ENCODE measurements at places on chromosomes 12 and 14.

GRCh38 chr12:77578466-77579220 lies 252.1 kb upstream of the NAV3 start:
- no peak for DNase-seq

- no peak for DNase-seq
Measured at GRCh38 chr12:113270709-113271009, 49.4 kb downstream of the TPCN1 start.

- no peak for DNase-seq
Measured at GRCh38 chr14:23300687-23301223, 1.9 kb downstream of the PPP1R3E start.

DNA sequence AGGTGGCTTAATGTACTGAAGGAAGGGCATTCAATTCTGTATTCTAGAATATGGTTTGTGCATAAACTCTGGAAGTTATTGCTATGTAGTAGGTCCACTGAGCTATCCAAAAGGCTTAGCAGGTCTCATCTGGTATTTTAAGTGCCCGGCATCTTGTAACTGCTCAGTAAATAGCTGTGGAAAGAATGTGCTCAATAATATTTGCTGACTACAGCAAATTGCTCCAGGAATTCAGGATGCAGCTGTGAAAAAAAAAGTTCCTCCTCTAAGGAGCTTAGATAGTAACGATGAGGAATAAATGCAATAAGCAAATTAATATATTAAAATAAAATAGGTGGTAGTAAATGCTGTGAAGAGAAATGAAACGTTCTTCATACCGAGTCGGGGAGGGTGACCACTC lies 857.1 kb downstream of the AACS start:
- no peak for DNase-seq

DNA sequence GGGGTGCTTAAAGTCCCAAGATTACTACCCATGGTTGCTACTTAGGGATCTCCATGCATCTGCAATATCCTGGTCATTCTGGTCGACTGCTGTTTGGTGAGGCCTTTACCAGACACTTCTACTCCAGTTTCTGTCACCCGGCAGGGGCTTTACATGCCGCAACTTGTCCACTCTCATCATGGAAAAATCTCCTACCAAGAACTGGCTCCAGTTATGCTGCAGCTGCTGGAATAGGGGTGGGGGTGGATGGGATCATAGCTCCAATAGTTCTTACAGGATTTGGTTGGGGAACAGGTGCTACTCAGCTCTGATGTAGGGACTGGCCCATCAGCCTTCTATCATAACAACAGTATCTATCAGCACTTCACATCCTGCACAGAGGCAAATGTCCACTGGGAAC lies 51.6 kb downstream of the SPTB start:
- no peak for DNase-seq

- no peak for DNase-seq
Measured at GRCh38 chr12:2198005-2198501, 145.3 kb downstream of the CACNA1C start.

- peak; percentile 37 for DNase-seq
Measured at GRCh38 chr12:119902084-119902509, 25.0 kb upstream of the CIT start.

GRCh38 chr12:59548930-59549329 lies 46.9 kb upstream of the SLC16A7 start:
- DNase-seq, result no peak

GRCh38 chr12:112179916-112180315 lies 54.6 kb downstream of the TRAFD1 start:
- no peak for DNase-seq

DNA sequence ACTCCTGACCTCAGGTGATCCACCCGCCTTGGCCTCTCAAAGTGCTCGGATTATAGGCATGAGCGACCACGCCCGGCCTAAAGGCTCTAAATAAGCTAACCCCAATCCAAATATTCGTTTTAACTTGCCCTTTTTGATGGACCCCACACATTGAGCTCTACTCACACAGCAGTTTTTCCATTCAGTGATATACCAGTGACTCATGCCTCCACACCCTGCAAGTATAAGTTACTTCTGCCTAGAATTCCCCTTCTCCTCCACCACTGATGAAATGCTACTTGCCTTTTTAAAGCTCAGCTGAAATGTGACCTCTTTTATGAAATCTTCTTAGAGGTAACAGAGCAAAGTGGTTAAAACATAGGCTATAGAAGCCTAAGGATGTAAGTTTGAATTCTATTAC lies 68.8 kb downstream of the EXOC5 start:
- DNase-seq, result no peak

DNA sequence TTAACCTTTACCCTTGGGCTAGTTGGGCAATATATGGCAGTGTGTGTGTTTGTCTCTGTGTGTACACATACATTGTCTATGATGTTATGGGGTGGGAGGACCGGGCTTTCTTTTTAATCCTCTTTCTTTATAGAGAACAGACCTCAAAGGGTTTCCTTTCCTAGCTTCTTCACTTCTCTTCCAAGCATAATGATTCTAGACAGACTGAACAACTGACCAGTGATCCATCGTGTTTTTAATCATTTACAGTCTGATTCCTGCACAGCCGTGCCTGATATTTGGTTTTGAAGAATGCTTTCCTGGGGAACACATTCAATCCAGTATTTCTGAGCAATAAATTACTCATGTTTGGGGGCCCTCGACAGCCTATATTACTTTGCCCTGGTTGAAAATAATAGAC lies 481.1 kb upstream of the DCN start:
- no peak for DNase-seq

DNA sequence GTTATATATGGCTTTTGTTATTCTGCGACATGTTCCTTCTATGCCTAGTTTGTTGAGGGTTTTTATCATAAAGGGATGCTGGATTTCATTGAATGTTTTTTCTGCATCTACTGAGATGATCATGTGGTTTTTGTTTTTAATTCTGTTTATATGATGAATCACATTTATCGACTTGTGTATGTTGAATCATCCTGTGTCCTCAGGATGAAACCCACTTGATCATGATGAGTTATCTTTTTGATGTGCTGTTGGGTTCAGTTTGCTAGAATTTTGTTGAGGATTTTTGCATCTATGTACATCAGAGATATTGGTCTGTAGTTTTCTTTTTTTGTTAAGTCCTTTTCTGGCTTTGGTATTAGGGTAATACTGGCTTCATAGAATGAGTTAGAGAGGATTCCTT lies 291.2 kb downstream of the AKAP6 start:
- no peak for DNase-seq

GRCh38 chr14:76584271-76584702 lies 177.0 kb upstream of the VASH1 start:
- DNase-seq, result peak; percentile 36

DNA sequence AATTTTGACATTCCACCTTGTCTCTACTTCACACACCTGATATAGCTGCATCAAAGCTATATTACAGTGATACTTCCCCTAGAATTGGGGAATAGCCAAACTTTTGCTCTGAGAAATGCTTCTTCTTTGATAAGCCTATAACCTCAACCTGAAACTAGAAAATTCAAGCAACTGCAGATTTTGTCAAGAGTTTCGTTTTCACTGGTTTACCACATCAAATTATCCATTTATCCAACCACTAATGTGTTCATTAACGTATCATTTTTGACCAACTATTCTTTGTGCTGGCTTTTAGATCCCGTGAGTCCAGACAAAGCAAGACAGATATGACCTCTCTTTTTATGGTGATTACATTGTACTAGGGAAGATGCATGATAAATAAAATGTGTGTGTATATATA lies 13.5 kb upstream of the TAS2R46 start:
- DNase-seq, result no peak

GRCh38 chr12:123058481-123058880 lies 78.0 kb downstream of the ARL6IP4 start:
- no peak for DNase-seq

DNA sequence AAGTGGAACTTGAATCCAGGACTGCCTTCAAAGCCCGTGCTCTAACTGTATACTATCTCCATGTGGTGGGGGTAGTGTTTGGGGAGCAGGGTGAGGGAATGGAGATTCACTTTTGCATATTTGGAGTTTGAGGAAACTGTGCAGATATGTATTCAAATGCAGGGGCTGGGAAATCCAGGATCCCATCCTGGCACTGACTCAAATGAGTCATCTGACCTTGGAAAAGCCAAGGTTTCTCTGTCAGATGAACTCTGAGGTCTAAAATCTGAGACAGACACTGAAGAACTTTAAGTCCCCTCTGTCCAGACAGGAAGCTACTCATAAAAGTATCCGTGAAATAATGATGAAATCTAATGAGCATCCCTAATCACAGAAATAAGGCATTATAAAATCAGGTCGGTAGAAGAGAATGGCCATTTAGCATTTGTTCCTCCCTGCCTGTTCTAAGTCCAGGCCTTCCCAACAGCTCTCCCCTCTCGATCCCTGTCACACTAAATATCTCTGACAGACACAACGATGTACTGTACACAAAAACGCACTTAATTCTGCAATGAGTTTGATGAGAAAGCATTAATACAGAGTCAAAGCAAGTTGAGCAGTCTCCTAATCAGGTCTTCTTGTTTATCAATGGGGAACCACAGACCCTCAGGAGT lies 14.4 kb downstream of the NIN start:
- no peak for DNase-seq

DNA sequence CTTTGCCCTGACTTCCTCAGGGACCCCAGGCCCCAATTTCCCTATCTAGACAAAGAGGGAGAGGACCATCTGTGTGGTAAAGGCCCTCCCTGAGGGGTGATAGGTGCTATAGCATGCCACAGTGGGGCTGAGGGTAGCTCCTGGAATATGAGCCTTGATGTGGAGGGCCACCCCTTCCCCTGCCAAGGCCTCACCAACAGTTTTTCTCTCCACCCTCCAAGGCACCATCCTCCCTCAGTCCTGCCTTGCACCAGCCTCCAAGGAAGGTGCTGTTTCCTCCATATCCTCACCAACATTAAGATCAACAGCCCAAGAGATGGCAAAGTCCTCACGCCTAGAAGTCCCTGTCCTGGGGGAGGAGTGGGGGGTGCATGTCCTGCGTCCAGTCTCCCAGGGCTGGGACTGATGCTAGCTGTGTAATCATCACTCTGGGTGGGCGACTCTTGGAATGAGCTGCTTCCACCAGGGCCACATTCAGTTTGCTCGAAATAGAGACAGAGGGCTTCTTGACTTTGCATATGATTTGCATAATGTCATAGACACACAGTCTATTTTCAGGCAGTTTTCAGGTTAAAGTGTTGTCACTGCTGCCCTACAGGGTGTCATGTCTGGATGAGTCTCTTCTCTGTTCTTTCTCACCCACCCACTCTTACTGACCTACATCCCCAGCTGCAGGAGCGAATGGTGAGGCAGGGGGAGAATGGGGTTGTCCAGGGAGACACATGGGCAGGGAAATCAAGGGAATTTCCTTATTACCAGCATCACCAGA lies 17.4 kb downstream of the ACVRL1 start:
- no peak for DNase-seq

DNA sequence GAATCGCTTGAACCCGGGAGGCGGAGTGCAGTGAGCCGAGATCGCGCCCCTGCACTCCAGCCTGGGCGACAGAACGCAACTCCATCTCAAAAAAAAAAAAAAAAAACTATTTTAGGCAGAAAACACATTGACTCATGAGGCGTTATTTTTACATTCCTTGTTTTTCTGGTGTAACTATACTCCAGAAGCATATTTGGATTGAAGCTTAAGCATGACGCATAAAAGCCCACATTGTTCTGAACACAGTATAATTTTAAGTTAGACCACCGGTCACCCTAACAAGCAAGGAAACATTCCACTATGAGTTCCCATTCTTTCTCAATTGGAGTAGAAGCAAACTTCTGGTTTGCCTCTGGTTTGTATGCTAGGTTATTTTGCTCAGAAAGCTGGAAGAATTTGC lies 173.0 kb downstream of the MYRFL start:
- DNase-seq, result no peak

GRCh38 chr14:76651410-76652055 lies 109.7 kb upstream of the VASH1 start:
- no peak for DNase-seq

DNA sequence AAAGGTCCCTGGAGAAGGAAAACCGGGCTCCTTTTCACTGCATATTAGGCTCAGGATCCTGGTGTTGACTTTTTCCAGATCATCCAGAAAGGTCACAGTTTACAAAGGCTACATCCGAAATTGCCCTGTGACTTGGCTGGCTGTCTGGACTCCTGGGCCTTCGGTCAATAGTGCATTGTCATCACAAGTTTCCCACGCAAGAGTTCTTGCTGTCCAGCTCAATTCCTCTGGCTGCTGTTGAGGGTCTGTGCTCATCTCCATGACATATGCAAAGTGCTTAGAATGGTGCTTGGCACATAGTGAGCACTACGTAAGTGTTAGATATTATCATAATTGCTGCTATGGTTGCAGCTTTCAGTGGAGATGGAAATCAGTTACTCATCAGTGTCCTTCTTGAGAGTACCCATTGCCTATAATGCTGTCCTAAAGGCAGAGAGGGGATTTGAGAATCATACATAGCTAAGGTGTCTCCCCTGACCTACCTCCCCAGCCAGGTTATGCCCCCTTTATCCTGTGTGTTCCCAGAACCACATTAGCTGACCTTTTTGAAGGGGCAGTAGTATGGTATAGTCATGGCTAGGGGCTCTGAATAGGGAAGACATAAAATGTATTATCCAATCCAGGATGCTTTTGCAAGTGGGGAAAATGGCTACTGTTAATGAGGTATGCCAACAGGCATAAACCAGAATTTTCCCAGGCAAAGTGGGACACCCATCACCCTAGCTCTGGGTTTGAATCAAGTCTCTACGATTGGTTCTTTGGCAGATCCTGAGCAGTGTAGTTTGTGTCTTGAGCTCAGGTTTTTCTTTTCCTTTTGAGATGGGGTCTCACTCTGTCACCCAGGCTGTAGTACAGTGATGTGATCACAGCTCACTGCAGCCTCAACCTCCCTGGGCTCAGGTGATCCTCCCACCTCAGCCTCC lies 132.0 kb upstream of the CCND2 start:
- no peak for DNase-seq

GRCh38 chr14:58145936-58146335 lies 6.1 kb downstream of the ARMH4 start:
- DNase-seq, result no peak

- DNase-seq, result no peak
Measured at GRCh38 chr14:103084021-103084919, at the start of gene LBHD2. TSS of gene LBHD2 (plus strand) at chr14:103084210. CDS start at chr14:103086013, 1,803 bp downstream.

DNA sequence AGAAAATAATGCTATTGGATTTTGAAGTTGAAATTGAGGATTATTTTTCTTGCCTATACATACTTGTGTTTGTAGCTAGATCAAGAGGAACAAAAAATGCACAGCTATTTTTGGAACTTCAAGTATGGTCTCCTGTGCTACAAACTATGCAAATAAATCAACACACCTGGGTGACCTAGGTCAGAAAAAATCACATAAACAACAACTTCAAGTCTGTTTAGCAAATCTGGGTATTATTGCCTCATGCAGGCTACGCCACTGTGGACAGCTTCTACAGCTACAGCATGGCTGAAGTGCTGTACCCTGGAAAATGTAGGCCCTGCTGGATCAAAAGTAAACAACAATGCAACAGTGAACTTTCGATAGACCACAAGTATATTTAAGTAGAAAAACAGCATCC lies 87.5 kb downstream of the SLC6A15 start:
- DNase-seq, result no peak

DNA sequence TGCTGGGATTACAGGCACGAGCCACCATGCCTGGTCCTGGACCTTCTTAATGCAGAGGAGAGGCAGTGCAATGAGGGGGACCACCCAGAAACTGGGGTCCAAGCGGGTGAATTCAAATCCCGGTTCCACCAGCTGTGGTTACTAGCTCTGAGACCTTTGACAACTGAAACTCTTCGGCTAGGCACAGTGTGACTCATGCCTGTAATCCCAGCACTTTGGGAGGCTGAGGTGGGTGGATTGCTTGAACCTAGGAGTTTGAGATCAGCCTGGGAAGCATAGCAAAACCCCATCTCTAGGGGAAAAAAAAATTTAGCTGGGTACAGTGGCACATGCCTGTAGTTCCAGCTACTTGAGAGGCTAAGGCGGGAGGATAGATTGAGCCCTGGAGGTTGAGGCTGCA lies 5.0 kb upstream of the CD4 start:
- no peak for DNase-seq

Data from pulmonary artery endothelial cell (primary cell).